ENCODE measurements at places on chromosomes 11 and 22.

DNA sequence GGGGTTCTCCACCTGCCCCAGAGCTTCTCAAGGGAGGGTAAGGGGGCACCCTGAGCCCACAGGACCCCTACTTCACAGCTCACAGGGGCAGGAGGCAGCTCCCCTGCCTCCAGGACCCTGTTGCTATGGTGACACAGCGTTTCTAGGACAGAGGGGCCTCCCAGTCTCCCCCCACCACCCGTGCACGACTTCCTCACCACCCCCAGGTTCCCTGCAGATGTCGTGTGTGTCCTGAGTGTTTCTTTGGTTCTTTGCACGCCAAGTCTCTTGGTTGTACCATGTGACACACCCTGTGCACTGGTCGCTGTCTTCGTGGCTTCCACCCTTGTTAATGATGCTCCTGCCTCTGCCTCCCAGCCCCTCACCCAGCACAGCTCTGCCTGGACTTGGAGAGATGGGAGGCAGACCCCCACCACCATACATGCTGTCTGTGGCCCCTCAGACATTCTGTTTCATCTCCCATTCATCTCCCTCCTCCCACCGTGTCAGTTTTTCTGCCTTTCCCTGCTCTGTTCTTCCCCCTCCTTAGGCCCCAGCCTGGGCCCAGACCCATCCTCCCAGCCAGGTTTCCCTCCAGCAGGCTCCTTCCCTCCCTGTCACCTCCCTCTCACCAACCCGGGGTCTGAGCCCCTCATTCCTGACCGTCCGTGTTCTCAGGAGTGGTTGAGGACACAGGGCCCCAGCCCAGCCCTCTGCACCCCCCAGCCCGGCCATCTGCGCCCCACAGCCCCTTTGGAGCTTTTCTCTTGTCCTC lies 24.5 kb upstream of the RAB1B start:
- DNase-seq = no peak

GRCh38 chr11:118145285-118146227 lies 7.1 kb downstream of the SCN4B start:
- peak; percentile 91 for DNase-seq

DNA sequence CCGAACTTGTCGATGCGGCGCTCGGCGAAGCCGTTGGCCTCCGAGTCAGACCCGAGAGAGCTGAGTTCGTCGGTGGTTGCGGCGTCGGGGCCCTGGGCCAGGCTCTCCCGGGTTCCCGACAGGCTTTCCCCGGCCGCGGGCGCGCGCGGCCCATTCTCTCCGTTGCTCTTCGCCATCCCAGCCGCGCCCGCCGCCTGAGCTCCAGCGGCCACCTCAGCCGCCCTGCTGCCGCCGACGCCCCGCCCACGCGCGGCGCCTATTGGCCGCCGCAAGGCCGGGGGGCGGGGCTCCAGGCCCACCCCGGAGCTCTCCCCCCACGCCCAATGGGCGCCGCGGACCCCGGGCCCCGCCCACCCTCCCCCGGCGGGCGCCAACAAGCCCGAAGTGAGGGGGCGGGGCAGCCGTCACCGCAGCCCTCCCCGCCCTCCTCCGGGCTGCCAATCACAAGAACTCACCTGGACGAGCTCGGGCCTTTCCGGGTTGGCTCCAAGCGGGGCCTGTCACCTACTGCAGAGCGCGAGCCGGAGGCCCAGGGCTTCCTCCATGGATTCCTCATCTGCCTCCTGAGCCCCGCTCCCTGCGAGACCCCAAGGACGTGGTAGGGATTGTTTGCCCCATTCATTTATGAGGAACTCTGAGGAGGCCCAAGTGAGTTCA lies at the start of gene TBC1D10A:
TSS of gene TBC1D10A (minus strand) at position 236 of the 657 bp plus-strand sequence. CDS start at position 176, 60 bp downstream.
- DNase-seq = peak; percentile 95

GRCh38 chr22:24325105-24325757 lies 54.6 kb downstream of the SPECC1L start:
- DNase-seq = peak; percentile 51

DNA sequence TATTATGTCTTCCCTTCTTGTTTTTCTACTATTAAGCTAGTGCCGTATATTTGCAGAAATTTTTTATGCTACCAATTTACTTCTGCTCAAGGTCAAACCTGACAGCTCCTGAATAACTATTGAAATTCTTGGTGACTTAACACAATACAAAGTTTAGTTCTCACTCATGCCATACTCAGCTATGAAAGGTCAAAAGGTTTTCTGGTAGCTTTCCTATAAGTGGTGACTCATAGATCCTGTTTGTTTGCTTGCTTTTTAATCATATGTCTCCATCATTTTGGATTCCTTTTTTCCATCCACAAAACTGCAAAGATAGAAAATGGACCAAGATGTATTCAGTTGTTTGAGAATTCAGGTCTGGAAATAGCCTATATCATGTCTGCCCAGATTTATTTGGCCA lies 855.8 kb upstream of the LRRC4C start:
- no peak for DNase-seq

- DNase-seq = no peak
Measured at GRCh38 chr11:123474994-123475393, 44.9 kb downstream of the GRAMD1B start.

- no peak for DNase-seq
Measured at GRCh38 chr11:97000481-97000880, 610.7 kb downstream of the JRKL start.

- peak; percentile 91 for DNase-seq
Measured at GRCh38 chr22:46006379-46007002, 29.5 kb upstream of the WNT7B start.

DNA sequence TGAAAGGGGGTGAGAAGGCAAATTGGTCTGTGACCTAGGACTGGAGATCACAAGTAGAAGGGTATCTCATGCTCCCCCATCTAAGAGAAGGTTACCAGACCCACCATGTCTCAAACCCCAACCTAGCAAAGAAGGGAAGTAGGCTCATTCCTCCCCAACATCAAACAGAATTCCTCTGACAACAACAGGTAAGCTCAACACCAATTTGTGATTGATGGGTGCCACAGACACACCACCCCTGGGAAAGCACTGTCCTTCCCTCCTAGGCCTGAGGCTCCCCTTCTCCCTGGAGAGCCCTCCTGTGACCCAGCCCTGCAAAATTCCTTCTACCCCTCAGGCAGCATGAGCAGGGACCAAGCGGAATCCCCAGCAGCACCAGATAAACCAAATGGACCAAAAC lies 154.3 kb downstream of the BUD13 start:
- DNase-seq = no peak

- DNase-seq = peak; percentile 44
Measured at GRCh38 chr11:68750195-68751003, 921 bp downstream of the TESMIN start.

GRCh38 chr22:19687561-19688300 lies 26.6 kb upstream of the SEPTIN5 start:
- DNase-seq = no peak

DNA sequence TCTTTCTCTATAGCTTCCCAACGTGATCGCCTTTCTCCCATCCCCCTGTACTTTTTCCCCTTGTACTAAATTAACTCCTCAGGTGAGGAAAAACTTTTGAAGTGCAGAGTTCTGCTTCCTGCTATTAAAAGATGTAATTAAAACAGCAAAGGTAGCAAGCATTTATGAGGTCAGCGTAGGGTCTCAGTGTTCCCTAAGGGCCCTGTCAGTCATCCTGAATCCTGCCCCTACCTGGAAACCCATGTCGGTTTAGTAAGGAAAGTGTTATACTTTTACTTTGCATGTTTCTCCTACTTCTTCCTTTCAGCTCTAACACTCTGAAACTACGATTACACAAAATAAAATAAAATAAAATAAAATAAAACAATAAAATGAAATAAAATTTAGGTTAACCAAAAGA lies 1.3 kb upstream of the HBB start:
- DNase-seq = no peak

- no peak for DNase-seq
Measured at GRCh38 chr11:3934658-3935057, 79.2 kb downstream of the STIM1 start.

- DNase-seq = no peak
Measured at GRCh38 chr11:62512961-62513360, 33.6 kb downstream of the AHNAK start.

- DNase-seq = no peak
Measured at GRCh38 chr11:30960387-30960992, 374.3 kb upstream of the MPPED2 start.

DNA sequence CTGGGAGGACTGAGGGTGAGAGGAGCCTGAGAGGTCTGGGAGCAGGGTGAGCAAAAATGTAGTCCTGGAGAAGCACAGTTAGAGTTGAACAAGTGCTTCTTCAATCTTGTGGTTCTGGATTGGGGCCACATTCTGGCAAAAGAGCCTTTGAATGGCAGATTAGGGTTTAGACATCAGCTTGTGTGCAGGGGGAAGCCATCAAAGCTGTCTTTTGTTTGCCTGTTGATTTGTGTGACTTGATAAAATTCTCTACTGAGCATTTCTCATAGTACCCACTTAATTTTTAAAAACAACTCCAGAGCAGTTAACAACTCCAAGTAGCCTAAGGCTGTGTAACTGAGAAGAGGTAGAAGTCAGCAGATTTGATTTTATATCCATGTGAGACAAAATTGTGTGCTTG lies 166.2 kb downstream of the FAT3 start:
- DNase-seq = no peak

GRCh38 chr22:24427500-24428164 lies at the start of gene ADORA2A:
ADORA2A (plus strand) TSS chr22:24427599; CDS start chr22:24433405, 5,806 bp downstream.
- DNase-seq = peak; percentile 92

- no peak for DNase-seq
Measured at GRCh38 chr11:33835143-33835878, 56.6 kb downstream of the LMO2 start.
